ENCODE measurements at places on chromosomes 7 and 10.

DNA sequence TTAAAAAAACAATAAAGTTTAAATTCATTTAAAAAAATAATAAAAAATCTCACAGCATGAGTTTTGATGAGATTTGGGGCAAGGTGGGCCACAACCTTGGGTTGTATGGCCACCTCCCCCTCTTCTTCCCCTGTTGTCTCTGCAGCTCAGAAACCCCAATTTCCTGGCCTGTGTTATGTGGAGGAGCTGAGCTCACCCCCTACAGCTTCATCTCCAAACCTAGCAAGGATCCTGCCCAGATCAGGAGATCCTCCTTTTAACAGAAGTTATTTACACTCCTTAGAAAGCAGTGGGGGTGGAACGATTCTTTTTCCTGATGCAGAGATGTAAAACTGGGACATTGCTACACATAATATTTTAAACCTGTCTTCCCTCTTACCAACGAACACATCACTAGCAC is 6.9 kb upstream of the SH2D4B start:
- DNase-seq, result no peak

DNA sequence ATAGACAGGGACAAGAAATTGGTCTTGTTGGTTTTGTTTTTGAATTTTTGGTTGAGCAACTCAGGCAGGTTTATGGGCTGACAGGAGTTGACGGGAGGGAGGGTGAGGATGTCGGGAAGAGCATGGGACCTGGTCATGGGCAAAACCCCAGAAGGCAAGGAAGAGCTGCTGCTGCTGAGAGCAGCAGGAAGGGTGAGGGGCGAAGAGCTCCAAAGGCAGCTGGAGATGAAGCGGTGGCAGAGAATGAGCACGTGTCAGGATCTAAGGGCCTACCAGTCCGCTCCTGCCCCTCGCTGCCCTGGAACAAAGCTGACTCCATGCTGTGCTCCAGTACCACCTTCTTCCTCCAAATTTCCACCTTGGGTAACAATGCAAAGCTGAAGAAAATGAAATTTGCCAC is 84.3 kb downstream of the ARHGAP22 start:
- DNase-seq, result no peak

- DNase-seq, result no peak
Measured at GRCh38 chr7:78057571-78057970, 259.0 kb downstream of the PHTF2 start.

- DNase-seq, result no peak
Measured at GRCh38 chr7:152544481-152544927, 108.7 kb upstream of the KMT2C start.

GRCh38 chr10:49157229-49157628 is 23.4 kb upstream of the FAM170B start:
- DNase-seq, result no peak
